ENCODE measurements at places on chromosomes 12 and 14.

GRCh38 chr12:54555670-54556257, 6.4 kb downstream of the PDE1B start:
- DNase-seq: no peak

- DNase-seq: no peak
Measured at GRCh38 chr12:93115198-93115601, 186.1 kb upstream of the EEA1 start.

DNA sequence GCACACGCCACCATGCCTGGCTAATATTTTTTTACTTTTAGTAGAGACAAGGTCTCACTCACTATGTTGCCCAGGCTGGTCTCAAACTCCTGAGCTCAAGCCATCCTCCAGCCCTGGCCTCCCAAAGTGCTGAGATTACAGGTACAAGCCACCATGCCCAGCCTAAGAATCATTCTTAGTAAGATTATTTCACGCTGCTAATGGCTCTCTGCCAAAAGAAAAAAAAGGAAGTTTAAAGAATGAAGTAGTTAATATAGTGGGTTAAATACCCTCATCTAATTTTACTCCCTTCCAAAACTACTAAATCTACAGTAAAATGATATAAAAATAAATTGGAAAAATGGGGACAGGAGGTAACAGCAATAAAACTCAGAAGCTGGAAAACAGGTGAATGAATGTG, 2.6 kb downstream of the ETFRF1 start:
- DNase-seq: no peak

DNA sequence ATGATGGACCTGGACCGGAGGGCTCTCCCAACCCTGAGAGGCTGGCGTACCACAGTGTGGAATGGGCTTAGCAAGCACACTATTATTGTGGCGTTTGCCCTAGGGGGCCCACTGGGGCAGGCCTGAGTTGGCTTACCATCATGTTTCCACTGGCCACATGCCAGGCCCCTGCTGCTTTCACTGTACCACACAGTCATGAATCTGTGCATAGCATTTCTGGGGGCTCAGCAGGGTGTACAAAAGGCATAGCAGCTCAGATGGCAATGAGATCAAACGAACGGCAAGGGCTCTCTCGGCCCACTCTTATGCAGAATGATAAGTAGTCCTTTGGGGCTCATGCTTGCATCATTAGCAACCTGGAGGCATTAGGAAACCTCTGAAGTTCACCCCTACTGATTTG, 137.0 kb upstream of the HIF1A start:
- DNase-seq: no peak

GRCh38 chr14:67641902-67642749, 22.4 kb downstream of the ARG2 start:
- no peak for DNase-seq

DNA sequence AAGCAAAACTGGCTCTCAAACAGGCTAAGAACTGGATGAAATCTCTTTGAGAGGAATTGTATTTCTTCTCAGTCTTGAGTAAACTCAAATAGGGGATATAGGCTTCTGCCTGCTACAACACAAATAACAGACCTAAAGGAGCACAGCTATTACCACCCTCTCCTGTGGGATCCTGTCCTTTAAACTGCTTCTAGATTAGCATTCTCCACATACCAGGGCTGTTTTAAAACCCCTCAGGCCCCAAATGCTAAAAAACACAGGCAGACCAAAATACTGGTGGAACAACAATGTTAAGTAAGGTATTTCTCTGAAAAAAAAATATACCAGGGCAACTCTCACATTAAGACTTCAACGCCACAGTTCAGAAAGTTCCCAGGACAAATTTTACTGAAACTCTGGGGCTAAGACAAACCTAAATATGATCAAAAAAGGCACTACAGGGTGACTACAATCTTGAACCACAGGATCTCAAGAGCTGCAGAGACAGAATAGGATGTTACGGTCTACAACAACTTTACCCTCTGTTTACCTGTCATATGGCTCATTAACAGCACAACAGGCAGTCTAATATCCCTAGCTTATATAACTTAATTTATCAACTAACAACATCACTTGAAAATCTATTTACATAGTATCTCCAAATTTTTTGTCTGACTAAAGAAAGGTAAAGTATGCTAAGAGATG, 7.2 kb downstream of the CPNE8 start:
- DNase-seq: no peak

DNA sequence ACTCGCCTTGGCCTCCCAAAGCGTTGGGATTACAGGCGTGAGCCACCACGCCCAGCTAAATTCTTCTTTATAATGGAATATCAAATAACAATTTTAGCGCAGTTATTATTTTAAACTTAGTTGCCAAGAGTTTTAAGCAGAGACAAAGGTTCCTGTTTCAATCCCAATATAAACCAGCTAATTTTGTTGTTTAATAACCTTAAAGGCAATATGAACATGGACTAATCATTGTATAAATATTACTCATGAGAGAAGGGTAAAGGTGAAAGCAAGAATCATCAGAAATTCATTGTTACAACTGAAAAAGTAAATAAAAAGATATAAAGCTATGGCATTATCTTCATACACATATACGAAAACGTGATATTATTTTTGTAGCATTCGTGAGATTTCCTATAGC, 8.2 kb downstream of the DTD2 start:
- no peak for DNase-seq

DNA sequence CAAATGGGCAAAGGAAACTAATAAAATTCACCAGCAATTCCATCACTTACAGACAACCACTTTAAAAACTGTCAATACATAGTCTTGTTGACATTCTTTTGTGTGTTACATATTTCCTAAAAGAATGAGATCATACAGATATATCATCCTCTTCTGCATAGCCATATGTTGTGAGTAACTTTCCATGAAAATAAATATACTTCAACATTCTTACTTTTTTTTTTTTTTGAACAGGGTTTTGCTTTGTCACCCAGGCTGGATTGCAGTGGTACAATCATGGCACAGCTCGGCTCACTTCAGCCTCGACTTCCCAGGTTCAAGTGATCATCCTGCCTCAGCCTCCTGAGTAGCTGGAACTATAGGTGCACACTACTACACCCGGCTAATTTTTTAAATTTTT, 20.9 kb downstream of the ZC2HC1C start:
- DNase-seq: no peak

- no peak for DNase-seq
Measured at GRCh38 chr12:26271889-26272492, 76.6 kb downstream of the SSPN start.

- DNase-seq: no peak
Measured at GRCh38 chr12:75960086-75960910, 71.3 kb downstream of the PHLDA1 start.

GRCh38 chr12:2489275-2489674, 305.5 kb upstream of the FKBP4 start:
- no peak for DNase-seq

DNA sequence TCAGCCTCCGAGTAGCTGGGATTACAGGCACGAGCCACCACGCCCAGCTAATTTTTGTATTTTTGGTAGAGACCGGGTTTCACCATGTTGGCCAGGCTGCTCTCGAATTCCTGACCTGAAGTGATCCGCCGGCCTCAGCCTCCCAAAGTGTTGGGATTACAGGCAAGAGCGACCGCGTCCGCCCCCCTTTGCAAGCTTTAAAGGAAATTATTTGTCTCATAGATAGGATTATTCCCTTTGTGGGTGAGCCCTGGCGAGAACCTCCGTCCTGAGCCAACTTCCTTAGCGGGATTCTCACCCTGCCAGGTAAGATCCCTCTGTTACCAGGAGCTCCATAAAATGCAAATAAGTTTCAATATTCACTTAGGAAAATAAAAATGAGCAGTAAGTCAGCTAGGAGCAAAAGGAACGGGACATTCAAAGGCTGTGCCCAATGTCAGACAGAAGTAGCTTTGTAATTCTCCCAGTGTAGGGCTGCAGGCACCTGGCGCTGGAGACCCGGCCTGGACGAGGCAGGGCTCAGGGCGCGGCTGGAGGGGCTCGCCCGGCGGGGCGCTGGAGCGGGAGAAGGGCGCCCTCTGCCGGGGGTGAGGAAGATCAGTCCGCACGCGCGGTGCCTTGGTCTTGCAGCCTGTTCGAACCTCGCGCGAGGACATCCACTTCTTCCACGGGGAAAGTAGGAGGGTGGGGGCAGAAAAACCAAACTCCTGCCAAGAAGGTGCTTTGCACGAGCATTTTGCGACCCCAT, 47.2 kb upstream of the PLXNC1 start:
- peak; percentile 79 for DNase-seq

DNA sequence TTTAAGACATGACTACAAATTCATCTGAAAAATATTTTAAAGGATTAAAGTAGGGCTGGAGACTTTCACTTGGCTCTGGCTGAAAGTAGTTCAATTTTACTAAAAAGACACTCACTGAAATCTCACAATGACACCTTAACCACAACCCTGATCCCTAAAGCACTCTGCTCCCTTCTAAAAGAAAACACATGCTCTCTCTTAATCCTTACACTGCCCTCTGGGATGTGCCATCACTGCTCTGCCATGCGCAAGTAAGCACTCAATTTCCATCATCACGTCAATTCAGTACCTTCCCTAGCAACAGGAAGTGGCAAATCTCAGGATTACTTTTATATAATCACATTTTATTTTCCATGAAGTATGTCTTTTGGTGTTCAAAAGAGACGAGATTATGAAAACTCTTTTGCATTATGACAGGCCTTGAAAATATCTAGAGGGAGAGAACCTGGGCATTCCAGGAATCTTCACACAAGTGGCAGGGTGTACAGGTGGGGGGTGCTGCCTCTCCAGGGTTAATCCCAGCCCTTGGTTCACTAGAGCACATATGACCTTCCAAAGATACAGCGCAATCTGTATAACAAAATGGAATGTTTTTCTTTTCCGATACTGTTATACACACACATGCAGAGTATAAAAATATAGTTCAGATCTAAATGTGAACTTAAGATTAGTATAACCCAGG, 7.3 kb downstream of the ATG14 start:
- no peak for DNase-seq

GRCh38 chr14:81727218-81727617, 193.6 kb upstream of the SEL1L start:
- no peak for DNase-seq

DNA sequence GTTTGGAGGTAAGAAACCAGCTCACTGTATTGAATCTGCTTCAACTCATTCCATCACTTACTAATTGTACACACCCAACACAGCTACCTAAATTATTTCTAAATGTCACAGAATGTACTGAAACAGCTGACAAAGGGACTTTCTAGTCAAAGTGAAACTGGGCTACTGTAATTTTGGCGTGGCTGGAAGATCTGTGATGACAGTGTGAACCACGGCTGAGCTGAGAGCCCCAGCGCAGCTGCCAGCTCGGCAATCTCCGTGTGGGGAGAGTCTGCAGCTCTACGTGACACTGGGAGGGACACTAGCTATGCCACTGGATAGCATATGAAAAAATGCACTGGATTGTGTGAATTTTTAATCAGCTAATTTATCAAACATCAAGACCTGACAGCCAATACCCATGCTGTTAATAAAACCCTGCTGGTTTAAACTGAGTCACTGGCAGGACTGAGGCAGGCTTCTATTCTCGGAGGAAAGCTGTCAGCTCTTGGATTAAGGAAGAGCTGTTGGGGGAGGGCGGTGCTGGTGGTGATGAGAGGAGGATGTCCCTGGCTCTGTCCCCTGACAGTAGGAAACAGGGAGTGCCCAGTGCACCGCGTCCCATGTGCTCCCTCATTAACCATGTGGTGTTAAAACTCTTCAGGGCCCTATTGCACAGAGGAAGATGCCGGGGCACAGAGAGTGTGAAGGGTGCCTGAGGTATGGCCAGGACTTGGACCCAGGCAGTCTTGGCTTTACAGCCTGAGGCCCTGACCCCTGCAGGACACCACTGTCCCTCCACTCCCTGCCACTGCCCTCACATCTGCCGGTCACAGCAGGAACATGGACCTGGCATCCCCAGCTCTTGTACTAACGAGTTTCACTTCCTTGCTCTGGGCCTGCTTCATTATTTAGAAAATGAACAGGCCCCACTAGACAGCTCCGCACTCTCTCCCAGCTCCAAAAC, 13.3 kb downstream of the SLC15A4 start:
- peak; percentile 50 for DNase-seq

DNA sequence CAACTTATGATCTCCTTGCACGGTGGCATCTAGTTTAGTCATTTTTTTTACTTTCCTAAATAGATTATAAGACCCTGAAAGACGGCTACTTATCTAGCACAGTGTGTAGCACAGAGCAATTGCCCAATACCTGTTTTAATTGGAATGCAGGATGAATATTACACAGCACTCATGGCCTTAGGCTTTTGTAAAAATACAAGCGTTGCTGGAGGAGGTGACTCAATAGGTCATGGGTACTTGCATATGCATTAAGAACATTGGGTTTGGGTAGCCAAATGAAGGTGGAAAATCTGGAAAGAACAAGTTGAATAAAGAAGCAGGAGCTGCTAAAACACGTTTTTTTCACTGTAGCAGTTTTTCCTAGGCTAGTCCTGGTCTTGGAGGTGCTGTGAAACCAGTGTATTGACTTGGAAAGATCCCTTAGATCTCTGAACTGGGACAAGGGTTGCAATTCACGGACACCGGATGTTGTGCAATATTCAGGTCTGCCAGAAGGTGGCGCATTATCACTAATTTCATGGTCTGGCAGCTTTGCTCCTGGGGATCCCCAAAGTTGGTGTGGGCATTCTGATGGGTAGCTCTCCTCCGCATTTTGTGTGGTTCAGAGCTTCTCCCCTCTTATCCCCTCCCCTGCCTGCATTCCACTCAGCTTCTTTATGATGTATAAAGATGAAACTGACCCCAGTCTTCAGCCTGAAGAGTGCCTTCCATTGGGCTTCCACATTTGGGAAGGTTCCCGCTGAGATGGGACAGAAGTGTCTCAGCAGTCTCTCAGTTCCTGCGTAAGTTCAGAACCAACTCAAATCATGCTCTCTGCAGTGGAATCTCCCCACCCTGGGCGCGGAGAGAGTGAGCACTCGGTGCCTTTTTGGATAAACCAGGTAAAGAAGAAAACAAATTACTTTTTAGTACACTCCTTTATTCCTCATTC, 278.3 kb downstream of the NRXN3 start:
- peak; percentile 78 for DNase-seq

- no peak for DNase-seq
Measured at GRCh38 chr12:12582895-12583303, 20.2 kb upstream of the DUSP16 start.

DNA sequence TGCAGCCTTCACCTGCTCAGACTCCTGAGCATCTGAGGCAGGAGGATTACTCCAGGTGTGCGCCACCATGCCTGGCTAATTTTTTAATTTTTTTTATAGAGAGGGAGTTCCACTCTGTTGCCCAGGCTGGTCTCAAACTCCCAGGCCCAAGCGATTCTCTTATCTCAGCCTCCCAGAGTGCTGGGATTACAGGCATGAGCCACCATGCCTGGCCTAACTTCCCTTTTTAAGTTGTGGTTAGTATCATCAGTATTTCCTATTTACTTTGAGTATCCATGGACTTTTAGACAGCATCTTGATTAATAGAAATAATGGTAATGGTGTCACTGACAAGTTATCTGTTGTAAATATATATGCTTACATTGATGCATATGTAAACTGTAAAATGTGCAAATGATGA, 116.9 kb downstream of the FGD4 start:
- DNase-seq: no peak

- no peak for DNase-seq
Measured at GRCh38 chr14:76777721-76778120, 16.5 kb downstream of the VASH1 start.

All from anterior cingulate cortex (tissue), 58 donors.